ENCODE measurements at places on chromosomes 1 and 21.
A peak's percentile ranks its signal among the peaks of the same experiment; 100 is the strongest.

DNA sequence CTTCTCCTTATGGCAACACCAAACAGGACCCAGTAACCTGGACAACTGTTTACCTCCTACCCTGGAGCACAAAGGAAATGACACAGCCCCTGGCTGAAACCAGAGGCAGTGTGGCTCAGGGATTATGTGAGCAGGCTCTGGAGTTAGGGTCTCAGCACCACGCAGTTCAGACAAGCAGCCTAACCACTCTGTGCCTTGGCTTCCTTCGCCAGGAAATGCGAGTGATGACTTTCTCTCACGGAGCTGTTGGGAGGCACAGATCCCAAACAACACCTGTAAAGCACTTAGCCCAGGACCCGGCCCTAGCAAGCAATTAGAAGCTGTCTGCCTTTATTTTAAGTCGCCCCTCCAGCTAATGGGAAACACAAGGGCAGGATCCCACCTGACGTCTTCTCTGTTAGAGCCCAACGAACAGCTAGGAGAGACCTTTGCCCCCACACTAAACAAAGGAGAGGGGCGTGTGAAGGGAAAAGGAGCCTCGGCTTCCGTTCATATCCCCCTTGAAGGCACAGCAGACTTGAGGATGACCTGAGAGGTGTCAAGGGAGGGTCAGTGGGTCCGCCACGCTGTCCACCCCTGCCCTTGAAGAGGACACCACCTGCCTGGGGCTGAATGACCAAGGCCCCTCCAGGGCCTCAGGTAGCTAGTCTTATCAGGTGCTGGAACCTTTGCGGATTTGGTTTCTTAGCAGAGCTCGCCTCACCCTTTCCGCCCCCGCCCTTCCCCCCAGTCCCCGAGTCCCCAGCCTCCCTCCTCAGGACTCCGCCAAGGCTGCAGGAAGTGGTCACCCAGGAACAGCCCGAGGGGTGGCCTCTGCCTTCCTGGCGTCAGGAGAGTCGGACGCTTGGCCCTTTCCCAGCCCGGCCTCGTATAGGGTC, 860 bp downstream of the TMEM63A start:
- DNase-seq = peak; percentile 45

DNA sequence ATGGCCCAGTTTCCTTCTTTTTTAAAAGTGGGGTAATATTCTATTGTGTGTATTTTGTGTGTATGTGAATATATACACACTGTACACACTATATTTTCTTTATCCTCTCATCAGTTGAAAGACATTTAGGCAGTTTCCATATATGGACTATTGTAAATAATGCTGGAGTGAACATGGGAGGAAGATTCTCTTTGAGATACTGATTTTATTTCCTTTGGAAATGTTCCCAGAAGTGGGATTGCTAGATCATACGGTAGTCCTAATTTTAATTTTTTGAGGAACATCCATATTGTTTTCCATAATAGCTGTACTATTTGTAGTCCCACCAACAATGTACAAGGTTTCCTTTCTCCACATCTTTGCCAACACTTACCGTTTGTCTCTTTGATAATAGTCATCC, 51.0 kb downstream of the F3 start:
- DNase-seq = no peak

DNA sequence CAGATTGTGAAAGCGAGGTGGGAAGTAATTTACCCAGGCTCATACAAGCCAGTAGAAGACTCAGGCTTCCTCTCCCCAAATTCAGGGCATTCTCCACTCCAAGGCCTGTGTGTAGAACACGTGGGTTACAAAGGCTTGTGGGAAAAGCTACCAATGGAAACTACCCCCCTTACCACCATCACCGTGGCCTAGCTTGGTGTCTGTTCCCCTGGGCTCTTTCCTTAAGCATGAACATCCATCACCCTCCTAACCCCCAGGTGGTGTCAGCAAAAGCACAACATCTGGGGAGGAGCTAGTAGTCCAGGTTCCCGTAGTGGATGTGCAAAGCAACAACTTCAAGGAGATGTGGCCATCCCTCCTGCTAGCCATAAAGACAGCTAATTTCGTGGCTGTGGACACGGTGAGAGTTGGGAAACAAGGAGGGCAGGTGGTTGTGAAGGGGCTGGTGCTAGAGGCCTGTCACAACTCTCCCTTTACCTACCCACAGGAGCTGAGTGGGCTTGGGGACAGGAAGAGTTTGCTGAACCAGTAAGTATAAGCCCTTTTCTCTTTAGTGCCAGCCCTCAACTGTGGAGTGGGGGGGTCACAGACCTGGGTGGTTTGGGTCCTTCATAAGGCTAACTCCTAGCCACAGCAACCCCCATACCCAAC, 701 bp upstream of the MUTYH start:
- no peak for DNase-seq

DNA sequence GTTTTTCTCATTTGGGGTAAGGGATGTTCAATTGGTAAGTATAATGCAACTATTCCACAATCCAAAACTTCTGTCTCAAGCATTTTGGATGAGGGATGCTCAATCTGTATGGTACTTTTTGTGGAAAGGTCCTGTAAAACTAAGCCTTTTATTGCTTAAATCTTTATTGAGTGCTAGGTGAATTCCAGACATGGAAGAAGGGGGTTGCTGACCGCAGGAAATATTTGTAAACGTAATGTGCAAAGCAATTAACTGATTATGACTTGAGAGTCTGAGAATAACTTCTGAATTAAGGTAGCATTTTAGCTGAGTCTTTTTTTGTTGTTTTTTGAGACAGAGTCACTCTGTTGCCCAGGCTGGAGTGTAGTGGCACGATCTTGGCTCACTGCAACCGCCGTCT, 3.1 kb downstream of the AKIRIN1 start:
- no peak for DNase-seq

- DNase-seq = no peak
Observed at GRCh38 chr1:87852410-87853161, 523.9 kb downstream of the LMO4 start.

DNA sequence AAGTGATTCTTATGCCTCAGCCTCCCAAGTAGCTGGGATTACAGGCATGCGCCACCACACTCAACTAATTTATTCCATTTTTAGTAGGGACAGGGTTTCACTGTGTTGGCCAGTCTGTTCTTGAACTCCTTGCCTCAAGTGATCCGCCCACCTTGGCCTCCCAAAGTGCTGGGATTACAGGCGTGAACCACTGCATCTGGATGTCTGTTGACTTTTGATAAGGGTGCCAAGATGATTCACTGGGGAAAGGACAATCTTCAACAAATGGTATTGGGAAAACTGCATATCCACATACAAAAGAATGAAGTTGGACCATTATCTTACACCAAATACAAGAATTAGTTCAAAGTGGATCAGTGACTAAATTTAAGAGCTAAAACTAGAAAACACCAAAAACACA, 19.8 kb downstream of the RO60 start:
- no peak for DNase-seq
